ENCODE measurements at places on chromosomes 5 and 9.
A peak's percentile ranks its signal among the peaks of the same experiment; 100 is the strongest.

DNA sequence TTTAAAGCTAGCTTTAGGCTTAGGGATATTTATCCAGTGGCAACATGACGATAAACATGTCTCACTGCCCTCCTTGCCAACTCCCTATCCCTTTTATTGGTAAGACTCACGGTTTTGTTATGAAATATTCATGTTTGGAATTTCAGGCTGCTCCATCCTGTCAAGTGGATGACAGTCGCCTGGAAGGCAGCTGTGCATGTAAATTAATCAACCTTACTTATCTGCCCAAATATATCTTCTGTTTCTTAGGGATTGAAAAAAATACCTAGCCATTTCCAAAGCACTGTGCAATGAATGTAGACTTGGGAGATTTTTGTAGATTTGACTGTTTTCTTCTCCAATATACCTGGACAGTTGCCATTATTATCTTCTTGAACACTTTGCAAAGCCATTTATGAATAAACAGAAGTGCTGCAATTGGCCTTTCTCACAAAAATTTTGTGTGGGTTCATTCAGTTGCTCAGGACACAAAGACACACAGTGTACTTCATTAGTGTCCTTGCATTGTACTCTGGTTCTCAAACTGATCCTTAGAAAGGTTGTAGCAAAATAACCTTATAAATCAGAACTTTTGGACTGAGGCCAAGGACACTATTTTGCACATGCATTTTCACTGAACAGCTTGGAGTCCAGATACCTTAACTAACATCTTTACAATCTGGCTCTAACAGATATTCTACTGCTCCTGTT, 889.4 kb upstream of the SEMA6A start:
- no peak for DNase-seq

DNA sequence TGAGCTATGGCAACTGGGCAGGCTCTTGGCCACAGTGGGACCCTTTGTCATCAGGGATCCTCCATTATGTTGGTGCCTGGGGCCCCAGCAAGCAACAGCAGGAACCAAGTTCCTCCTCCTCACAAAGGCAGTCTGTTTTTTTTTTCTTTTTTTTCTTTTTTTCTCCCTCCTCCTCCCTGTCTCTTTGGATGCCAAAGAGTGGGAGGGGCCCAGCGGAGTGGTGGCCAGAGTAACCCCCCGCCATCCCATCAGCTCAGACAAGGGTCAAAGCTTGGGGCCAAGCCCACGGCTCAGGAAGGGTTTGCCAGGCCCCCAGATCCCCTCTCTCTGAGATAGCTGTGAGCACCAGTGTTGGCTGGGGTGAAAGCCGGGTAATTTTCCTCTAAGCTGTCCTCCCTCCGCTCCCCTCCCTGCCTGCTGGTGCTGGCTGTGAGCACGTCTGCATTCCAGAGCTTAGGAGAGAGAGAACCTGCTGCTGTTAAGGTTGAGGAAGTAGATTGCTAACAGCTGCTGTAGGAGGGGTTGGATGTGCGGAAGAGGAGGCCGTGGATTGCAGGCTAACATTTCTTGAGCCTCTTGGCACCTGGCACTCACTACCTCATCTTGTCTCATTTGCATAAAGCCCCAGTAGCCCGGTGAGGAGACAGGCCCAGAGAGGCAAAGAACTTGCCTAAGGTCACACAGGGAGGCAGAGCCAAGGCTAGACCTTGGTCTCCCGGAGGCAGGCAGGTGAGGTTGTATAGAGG, 21.2 kb downstream of the GSN start:
- peak; percentile 45 for DNase-seq

DNA sequence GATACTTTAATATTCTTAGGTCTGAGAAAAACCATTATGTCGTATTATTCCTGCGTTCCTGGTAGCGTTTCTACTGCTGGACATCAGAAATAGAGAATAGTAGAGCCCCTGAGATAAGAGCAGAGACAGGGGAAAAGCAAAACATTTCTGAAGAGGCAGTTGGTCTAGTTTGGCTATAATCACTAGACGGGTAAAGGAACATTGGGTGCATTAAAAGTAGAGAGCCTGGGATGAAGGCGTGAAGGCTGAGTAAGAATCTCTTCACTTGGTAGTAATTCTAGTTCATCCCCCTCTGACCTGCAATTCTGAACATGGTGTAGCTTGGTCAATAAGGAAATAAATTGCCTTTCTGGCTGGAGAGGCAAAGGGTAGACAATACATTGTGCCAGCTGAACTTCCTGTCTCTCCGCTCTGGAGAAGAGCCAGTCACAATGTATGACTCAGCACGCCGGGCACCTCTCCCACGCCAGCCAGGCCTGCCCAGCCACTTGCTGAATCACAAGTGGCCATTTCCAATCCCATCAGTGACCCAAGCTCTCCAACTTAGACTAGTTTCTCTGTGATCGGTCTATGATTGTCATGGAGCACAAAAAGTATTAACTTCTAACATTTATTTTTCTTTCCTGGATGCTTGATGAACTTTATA, 75.4 kb downstream of the STK32A start:
- DNase-seq = peak; percentile 87

- peak; percentile 1 for DNase-seq
Observed at GRCh38 chr5:80738466-80738865, 83.7 kb upstream of the DHFR start.

DNA sequence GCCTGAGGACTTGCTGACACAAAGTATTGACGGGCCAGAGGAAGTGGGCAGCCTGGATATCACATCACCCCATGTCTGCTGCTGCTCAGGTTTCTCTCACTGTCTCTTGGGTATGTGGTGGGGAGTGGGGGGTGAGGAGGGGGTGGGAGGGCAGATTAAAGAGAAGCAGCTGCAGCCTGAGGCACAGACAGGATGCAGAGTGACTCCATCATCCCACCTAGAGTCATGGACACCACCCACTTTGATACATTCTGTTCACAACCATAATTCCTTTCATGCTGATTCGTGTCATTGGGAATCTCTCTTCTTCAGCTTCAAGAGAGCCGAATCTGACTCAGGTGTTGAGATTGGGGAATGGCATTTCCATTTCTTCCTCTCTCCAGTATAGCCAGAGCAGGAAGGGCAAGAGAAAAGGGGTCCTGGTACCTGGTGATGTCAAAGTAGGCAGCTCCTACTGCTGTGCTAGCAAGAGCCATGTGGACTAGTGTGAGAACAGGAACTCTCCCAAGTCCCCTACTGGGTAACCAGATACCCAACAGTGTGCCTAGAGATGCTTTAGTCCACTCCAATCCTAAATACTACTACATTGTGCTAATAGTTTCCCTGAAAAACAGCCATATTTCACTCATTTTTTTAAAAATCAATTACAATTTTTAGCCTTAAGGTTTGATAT, 22.4 kb downstream of the GRAMD2B start:
- peak; percentile 68 for DNase-seq

All from RPMI7951 (cell line).